ENCODE measurements at places on chromosomes 6 and 20.

- DNase-seq: no peak
Measured at GRCh38 chr6:154555073-154555677, 44.7 kb upstream of the CNKSR3 start.

DNA sequence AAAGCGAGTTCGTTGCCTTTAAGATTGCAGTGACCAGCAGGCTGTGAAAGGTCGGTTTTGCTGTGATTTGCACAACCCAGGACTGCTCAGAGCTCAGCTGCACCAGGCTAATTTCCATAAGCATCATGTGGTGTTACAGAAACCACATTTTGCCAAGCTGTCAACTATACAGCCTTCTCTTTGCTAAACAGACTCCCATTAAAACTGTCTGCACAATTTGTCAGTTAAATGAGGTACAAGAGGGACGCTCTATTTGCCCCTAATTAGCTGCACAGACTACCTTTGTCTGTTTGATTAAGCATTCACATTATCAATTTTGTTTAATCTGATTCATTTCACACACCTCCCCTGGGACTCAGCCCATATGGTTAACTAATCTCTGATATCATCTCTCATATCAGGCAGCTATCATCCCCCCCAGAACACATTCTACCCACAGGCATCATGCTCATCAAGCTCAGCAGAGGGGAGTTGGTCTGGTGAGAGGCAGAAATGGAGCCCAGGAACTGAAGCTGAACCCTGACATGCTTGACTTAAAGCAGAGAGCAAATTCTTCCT is 62.1 kb downstream of the OLIG3 start:
- DNase-seq: peak; percentile 58

- no peak for DNase-seq
Measured at GRCh38 chr6:19979986-19980385, 142.8 kb downstream of the ID4 start.

- DNase-seq: no peak
Measured at GRCh38 chr6:45072016-45072415, 256.1 kb upstream of the RUNX2 start.

GRCh38 chr6:37513155-37513554 is 13.5 kb upstream of the CCDC167 start:
- no peak for DNase-seq

DNA sequence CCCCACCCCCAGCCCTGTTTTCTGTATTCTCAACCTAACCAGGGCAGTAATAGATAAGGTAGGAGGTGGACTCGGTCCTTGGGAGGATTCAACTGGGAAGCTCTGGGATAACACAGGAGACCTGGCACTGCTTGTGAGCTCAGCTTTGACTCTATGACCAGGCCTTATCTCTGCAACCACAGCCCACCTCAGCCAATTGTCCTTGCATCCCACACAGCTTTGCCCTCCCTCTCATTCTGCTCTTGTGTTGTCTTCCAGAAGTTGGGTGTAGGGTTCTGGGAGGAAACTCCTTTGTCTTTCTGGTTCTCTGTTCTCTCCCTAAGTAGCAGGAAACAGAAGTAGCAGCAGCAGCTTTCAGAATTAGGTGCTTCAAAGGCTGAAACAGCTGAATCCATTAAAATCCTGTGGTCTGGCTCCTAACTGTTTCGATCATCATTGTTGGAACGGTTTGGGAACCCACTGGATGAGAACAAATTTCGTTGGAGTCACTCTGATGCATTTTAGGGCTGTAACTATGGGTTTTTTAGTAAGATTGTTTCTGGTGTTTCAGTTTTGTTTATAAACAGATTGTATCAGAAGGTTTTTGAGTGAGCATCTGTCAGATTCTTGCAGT is 32.4 kb upstream of the SNX9 start:
- no peak for DNase-seq

DNA sequence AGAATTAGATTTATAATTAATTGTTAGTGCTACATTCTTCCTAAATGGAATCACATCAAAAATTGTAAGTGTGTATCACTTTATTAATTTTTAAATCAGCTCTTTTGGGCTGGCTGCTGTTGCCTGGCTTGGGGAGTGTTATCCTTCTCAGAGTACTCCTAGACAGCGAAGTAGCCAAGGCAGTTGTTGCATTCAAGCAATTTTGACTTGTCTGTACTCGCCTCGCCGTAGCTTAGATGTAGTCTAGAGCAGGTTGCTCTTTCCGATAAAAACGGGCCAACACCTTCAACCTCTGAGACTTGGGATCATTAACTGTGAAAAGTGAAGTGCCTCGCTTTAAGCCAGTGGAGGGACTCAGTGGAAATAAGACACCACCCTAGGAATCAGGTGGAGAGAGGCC is 151.3 kb downstream of the FARS2 start:
- DNase-seq: no peak

GRCh38 chr6:36353411-36353915 is 16.8 kb upstream of the BNIP5 start:
- no peak for DNase-seq

DNA sequence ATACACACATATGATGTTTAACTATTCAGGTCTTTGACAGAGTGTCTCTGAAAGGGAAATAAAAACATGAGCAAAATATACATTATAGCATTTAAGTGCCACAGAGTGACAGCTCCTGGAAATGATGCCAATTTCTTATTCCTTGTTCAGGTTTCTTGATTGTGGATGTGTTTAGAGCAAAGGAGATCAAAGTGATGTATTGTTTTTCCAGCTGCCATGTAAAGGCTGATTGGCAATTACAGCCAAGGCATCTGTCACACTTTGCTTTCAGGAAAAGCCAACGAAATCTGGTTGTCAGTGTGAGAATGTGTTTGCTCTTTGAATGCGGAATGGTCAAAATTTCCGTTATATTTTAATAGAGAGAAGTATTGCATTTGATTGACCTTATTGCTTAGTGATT is 347.8 kb upstream of the FLRT3 start:
- DNase-seq: no peak

DNA sequence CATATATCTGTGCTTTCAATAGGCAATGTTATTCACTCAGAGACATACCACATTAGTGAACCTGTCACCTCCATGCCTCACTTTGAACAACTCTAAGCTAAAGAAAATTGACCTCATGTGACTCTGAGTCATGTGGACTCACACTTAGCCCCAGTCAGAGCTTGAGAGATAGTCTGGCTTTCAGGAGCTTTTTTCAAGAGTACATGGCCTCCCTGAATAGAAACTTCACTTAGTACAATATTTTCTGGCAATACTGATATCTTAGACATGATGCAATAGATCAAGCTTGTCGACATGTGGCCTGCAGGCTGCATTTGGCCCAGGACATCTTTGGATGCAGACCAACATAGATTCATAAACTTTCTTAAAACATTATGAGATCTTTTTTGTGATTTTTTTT is 8.5 kb downstream of the SPTLC3 start:
- no peak for DNase-seq

GRCh38 chr6:105560611-105561066 is 157.8 kb upstream of the PREP start:
- no peak for DNase-seq

GRCh38 chr6:90209527-90209926 is 87.1 kb downstream of the BACH2 start:
- DNase-seq: no peak

- no peak for DNase-seq
Measured at GRCh38 chr6:167825332-167826229, 1.1 kb upstream of the AFDN start.

DNA sequence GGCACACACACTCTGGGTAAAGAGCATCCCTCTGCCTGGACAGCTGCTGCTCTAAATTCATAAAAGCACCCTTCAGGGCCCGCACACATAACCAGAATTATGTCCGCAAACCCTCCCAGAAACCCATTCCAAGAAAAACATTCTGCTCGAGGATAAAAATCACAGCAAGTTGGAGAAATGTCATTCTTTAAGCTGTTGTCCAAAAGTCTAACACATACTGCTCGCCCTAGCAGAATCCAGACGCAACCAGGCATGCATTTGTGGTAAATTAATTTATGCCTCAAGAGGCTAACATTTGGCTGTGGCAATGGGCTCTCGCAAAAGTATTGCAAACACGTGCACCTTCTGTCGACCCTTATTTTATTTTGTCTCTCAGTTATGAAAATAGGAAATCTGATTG is 116.1 kb upstream of the INSM1 start:
- DNase-seq: no peak

GRCh38 chr20:37907330-37907676 is 4.4 kb downstream of the VSTM2L start:
- DNase-seq: no peak

DNA sequence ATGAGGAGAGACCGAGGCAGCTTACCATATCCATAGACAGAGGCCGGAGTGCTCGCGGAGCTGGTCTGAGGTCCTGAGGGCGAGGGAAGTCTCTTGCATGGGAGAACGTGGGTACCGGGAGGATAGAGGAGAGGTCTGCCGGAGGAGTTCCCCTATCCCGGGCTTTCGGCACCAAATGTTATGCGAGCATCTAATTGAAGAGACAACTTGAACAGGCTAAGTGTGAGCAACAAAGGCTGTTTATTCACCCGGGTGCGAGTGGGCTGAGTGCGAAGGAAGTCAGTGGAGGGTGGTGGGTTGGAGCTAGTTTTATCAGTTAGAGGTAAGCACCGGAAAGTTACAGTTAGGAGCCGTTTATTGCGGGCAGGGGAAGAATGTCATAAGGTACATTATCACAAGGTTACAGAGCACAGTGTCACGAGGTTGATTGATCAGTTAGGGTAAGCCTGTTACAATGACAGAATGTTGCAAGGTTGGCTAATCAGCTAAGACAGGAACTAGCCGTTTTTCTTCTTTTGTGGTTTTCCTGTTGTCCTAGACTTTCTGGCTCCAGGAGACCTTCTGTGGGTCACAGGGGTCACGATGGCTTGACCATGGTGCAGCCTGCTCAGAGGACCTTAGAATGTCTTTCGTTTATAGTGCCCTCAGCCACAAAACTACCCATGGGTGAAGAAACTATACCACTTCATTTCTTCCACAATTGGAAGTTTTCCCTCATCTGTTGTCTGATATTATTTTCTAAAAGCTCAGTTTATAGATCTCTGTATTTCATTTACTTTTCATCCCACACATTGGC is 746.0 kb upstream of the ADGRB3 start:
- no peak for DNase-seq

GRCh38 chr6:170473301-170473717 is 79.8 kb downstream of the PSMB1 start:
- DNase-seq: no peak

GRCh38 chr20:4883546-4883945 is 117.8 kb downstream of the SLC23A2 start:
- DNase-seq: no peak

DNA sequence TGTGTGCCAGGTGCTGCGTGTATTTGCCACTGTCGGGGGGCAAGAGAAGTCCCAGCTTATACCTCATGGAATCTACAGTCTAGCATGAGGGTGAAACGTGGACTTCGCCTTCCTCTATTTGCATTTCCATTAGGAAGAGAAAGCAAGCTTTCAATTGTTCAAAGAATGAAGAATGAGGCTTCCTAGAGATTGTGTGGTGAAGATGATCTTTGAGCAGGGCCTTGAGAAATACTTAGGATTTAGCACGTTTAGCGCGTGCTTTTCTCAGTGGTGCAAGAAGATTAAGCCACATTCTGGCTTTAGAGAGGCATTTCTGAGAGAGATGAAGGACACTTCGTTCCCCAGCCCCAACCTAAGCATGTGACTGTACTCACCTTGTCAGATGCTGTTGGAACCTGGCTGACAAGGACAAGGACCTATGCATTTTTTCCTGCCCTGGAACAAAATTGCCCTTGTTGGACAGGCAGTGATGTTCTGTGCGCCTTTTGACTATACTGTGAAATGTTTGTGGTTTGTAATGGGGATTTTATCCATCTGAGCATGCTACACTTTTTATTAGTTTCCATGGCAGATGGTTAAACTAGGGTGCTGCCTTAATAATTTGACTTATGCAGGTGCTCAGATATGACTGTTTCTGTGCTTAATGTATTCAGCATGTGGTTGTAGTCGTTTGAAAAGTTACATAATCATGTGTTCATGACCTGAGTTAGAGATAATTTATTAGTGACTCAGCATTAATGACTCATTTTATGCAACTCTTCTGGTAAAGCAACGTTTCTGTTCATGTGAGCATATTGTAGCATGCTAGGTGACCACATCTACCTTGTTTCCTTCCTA is 10.7 kb downstream of the TULP4 start:
- no peak for DNase-seq

GRCh38 chr20:50582092-50582491 is 71.9 kb downstream of the PTPN1 start:
- no peak for DNase-seq

DNA sequence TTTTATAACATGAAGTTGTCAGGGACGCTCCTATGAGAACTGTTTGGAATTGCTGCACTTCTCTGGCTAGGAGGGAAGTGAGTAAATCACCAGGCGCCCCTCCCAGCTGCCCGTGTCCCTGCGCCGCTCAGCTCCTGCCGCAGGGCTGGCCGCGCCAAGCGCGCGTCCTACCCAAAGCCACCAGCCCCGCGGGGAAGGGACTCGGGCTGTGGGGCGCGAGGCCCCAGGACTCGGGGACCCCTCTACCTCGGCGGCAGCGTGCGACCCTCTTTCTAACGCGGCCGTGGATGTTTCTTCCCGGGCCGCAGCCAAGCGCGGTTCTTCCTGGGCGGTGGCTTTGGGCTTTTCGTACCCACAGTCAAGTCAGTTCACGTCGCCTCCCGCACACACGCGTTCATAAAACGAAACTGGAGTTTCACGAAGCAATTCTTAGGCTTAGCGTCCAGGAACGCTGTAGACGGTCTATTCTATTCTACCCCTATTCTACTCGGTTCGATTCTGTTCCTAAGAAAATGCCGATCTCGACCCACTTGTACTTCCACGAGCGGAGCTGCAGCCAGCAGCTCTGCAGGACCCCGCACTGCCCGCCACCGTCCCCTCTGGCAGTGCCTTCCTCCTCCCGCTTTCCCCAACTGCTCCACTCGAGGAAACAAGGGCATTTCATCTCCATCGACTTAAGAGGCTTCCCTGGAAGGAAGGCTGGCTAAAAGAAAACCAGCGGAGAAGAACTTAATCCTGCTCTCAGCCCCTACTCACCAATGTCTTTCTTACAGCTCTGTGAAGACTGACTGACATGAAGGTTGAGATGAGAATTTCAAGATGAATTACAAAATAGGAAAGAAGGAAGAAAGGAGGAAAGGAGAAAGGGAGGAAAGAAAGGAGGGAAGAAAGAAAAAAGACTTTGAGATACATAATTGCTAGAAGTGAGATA is 15.4 kb downstream of the FOXC1 start:
- no peak for DNase-seq

GRCh38 chr20:43868091-43868490 is 46.6 kb upstream of the TOX2 start:
- no peak for DNase-seq

DNA sequence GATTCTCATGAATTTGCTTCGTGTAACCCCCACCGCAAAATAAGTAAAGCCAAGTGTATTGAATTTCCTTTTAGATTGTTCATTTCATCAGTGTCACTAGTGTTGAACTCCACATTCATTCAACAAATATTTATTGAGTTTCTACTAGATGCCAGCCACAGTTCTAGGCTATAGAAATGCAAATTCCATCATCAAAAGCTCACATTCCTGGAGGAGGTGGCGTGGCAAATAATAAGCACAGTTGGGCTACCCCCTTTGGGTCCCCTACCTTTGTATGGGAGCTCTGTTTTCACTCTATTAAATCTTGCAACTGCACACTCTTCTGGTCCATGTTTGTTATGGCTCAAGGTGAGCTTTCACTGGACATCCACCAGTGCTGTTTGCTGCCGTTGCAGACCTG is 12.7 kb upstream of the ME1 start:
- DNase-seq: no peak

All from NCI-H1436 treated with DMSO at 0.1 percent for 48 hours (cell line).